ENCODE measurements at places on chromosomes 7 and 10.

GRCh38 chr7:64654796-64655548 is 11.0 kb upstream of the ZNF107 start:
- DNase-seq = no peak

GRCh38 chr10:132157101-132157500 is 29.6 kb upstream of the DPYSL4 start:
- DNase-seq = no peak

- no peak for DNase-seq
Measured at GRCh38 chr7:139823959-139824521, 5.0 kb upstream of the TBXAS1 start.

DNA sequence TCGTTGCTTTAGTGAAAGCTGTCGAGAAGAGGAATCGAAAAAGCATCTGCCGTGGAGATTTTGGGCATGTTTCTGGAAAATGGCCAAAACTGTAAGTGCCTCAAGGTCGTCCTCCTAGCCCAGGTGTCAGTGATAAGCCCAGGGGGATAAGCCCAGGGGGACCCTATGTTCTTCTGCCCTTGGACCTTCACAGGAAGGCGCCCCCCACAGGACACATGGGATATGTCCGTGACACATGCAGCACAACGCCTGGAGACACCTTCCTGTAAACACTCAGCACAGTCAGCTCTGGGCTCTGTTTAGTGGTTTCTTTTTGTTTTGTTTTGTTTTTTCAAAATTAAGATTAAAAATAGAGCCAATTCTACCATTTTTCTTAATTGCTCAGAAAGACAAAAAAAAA is 272.7 kb downstream of the KLF6 start:
- no peak for DNase-seq

DNA sequence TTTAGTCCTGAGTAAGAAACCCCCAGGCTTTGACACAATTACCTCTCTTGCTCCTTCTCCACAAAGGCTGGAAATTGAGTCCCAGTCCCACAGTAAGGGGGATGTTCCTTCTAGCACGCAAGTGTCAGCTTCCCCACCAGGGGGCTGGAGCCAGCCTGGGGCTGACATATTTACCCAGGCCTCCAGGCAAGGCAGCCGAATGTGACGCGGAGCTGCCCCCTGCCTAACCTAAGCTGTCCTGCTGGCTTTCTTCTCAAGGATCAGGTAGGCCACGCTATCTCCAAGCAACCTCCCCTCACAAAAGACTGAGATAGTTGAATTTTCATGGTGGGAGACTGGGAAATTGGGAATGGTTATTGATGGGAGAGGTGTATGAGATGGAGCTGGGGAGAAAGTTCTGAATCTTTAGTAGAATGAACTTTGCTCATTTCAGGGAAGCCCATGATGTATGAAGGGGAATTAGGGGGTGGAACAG is 19.2 kb upstream of the BMPER start:
- no peak for DNase-seq

- no peak for DNase-seq
Measured at GRCh38 chr10:364267-364775, 229.1 kb downstream of the ZMYND11 start.

DNA sequence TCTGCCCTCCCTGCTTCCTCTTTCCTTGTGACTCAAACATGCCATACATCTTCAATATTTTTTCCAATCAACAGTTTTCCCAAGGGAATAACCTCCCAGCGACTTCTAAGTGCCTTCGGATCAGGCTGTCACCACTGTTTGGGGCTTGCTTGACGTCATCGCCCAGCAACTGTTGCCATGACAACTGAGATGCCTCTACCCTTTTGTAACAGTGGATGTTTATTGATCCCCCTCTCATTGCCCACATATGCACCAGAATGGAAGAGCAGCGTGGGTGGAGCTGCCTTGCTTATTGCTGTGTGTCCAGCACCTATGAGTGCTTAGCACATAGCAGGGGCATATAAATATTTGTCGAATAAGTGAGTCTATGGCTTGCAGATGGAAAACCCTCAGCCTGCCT is 14.4 kb downstream of the FFAR4 start:
- no peak for DNase-seq

DNA sequence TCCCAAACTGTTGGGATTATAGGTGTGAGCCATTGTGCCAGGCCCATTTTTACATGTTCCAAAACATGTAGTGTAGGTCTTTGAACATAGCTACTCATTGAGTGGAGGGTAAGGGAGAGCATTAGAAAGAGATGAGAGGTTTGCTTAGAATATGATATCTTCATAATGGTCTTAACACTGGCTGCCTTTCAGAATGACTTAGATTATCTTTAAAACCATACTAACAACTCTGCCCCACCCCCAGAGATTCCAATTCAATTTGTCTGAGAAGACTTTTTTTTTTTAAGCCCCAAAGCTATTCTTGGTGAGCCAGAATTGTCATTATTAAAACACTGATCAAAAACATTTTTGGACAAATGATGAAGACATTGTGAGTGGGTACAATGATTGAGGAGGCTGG is 168.9 kb downstream of the PHTF2 start:
- no peak for DNase-seq

- DNase-seq = no peak
Measured at GRCh38 chr10:56123247-56123646, 237.8 kb downstream of the ZWINT start.

- DNase-seq = no peak
Measured at GRCh38 chr10:3848005-3848774, 63.2 kb upstream of the KLF6 start.

DNA sequence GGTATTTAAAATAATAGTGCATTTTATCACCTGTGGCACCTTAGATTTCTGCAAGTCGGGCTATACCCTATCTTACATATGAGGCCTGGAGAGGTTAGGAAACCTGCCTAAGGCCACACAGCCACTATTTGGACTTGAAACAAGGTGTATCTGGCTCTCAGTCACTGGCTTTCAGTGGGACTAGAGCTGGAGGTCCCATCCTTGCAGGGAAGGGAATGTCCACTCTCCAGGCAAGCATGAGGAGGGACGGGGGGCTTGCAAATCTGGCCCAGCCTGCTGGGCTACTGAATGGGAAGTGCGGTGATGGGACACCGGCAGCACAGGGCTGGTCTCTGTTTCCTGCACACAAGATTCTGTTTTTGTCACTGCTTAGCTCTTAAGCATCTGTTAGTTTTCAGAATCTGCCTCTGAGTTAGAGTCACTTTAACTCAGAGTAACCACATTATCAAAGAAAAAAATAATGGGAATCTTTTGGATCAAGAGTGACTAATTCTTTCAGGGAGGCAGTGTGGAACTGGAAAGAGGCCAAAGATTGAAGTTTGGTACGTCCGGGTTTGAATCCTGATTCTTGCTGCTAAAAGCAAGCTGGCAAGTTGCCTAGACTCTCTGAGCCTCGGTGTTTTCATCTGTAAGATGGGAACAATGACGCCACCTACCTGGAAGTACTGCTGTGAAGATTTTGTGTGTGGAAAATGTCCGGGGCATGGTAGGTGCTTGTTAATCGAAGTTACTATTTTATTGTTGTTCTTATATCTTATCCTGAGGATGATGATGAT is 33.8 kb upstream of the HABP2 start:
- no peak for DNase-seq

DNA sequence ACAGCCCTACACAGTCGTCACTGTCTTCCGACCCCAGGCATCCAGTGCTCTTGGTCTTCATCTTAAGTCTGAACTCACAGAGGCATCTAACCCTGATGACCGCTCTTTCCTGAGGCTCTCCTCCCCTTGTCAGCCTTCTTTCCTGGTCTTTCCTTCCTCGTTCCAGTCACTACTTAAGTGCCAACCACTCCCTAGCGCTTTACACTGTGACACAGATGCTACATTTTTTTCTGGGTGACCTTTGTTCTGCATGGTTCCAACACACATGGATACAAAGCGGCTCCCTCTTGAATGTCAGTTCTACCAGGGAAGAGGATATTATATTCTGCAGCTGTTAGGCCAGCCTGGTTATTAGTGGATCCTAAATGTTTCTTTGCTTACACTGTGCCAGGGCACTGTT is 12.7 kb downstream of the YWHAG start:
- no peak for DNase-seq

DNA sequence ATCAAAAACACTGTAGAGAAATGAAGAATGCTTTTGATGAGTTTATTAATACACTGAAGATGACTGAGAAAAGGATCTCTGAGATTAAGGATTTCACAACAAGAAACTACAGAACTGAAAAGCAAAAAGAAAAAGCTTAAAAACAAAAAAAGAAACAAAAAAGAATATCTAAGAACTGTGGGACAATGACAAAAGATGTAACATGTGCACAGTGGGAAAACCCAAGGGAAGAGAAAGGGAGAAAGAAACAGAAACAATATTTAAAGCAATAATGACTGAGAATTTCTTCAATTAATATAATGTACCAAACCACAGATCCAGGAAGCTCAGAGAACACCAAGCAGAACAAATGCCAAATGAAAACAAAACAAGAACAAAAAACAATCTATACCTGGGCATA is 42.2 kb downstream of the TFEC start:
- no peak for DNase-seq

GRCh38 chr7:156549636-156550035 is 90.9 kb upstream of the RNF32 start:
- no peak for DNase-seq

GRCh38 chr10:9140373-9140772 is 1085.9 kb downstream of the GATA3 start:
- no peak for DNase-seq

DNA sequence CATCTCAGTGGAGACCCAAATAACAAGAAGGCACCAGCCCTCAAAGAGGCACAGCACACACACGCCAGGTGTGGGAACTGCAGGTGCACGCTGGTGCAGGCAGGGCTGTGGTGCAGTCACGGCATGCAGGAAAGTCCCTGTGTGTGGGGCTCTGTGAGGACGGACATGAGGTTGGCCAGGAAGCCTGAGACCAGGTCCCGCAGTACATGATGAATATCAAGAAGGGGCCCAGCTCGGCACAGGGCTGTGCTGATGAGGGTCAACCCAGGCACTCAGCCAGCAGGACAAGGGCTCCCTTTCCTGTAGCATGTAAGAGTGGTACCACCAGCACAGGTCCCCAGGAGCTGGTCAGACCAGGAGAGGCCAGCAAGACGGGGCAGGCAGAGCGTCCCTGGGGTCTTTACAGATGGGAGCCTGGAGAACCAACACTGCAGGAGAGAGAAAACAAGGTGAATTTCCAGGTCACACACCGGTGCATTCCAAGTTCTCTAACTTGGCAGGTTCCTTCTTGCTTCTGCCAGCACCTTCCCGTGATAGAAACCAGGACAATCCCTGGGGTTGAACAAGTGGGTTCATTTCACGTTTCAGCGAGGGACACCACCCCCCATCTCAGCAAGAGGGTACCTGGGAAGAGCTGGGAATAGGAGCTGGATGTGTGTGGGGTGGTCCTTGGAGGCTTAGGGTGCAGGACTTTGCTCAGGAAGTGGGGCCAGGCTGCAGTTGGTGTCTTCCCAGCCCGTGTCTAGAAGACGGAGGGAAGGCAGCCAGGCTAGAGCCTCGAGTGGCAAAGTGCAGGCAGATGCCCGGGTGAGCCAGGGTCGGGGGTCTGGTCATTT is 244.8 kb upstream of the TCERG1L start:
- DNase-seq = no peak

DNA sequence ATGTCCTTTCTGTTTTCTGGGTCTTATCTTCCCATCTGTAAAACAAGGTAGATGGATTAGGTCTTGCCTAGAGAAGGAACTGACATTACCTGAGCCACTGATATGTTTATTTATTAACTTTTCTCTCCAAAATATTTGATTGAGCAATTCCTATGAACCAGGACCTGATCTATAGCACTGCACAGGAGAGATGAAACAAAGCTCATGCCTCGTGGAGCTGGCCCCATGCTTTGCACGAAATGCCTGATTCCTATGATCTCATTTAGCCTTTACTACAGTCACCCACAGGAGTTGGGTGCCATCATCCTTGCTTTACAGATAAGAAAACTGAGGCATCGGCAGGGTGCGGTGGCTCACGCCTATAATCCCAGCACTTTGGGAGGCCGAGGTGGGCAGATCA is 48.2 kb upstream of the ZMIZ1 start:
- no peak for DNase-seq

DNA sequence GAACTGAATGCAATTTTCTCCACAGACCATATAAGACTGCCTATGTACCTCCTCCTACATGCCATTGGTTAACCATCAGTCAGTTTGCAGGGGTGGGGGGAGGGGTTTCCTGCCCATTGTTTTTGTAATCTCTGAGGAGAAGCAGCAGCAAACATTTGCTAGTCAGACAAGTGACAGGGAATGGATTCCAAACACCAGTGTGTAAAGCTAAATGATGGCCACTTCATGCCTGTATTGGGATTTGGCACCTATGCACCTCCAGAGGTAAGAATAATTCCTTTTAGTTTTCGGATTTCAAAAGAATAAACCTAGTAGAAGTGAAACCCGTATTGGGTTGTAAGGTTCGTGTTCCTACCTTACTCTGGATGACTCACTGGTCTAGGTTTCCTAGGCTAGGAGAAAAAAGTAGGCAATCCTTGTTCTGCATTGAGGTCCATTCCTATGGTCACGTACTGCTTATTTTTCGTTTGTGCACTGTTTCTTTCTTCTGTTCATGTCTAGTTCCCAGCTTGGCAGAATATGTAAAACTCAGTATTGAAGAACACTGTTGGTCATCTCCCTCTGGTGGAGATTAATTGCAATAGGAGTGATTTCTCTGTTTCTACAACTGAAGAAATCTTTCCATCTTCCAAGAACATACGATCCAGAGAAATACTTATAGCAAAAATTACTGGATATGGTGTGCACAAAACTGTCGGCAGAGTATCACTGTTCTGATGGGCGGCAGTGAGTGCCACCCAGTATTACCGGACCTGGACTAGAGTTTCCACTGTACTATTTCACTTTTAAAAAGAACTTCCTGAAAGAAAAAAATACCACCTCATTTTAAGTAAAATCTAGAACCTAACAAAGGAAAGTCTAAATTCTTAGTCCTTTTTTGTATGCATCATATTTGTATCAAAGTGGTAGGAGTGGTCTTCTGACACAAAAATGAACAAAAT is at the start of gene AKR1C3:
AKR1C3 (plus strand) TSS at position 150 of the 941 bp plus-strand sequence; CDS start at position 181, 31 bp downstream.
- DNase-seq = no peak

DNA sequence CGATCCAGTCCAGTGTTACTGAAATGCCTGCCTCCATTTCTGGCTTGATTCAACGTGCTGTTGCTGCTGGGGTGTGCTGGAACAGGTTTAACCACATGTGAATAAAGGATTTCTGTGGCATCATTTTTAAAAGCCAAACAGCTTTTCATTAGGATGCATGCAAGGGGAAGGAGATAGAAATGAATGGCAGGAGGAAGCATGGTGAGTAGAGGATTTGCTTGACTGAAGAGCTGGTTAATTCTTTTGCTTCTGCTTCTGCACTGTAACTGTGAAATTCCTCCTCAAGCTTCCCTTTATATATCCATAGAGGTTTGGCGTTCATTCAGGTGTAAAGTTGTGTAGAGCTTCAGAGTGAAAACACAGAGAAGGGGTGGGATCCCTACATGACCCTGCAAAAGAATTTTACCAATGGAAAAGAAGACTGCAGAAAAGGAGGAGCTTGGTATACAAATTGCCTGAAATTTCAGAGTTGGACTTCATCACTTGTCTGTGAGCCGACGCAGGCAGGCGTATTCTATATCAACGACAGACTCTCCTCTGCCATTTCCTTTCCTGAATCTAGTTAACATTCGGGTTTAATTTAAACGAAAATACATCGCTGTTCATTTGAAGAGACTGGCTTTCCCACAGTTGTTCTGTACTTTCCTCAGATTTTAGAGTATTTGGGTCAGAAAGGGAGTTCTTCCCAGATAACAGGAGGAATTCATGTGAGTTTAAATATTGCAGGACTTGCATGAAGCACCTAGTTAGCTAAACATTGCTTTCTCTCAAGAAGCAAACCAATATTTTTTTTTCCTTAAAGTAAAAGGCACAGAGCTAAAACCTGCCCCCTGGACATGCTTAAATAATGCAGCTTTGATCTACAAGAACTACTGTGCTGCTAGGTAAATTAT is at the start of gene SOSTDC1:
SOSTDC1 (minus strand) TSS at position 270 of the 893 bp plus-strand sequence; CDS start at position 200, 70 bp downstream.
- no peak for DNase-seq

Data from cerebellar nuclear complex (tissue), 1 donor.